Keratinocyte (primary cell): ENCODE measurements at places on chromosomes 2 and 18.

- DNase-seq = no peak
These were observed 97.3 kb downstream of the SPATS2L start for GRCh38 chr2:200403814-200404213.

GRCh38 chr2:95029898-95030341 is 4.4 kb downstream of the MAL start:
- no peak for DNase-seq

- DNase-seq = no peak
These were observed 15.4 kb upstream of the ATP6V1B1 start for GRCh38 chr2:70920367-70920715.

DNA sequence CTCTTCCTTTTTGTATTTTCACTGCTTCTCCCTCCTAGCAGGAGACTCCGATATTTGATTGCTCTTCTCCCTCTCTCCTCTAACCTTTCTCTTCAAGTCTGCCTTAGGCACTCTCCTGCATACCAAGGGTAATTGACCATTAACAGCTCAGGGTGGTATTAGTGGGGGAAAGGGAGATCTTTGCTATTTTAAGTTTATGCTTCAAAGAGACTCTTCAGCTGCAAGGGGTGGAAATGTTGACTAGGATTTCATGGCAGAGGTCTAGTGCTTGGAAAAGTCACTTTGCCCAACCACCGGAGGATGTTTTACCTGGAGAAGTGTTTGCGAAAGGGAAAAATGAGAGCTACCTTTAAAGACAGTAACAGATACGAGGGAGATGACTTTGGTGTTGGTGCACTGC is 453.7 kb downstream of the SLC4A3 start:
- DNase-seq = no peak

DNA sequence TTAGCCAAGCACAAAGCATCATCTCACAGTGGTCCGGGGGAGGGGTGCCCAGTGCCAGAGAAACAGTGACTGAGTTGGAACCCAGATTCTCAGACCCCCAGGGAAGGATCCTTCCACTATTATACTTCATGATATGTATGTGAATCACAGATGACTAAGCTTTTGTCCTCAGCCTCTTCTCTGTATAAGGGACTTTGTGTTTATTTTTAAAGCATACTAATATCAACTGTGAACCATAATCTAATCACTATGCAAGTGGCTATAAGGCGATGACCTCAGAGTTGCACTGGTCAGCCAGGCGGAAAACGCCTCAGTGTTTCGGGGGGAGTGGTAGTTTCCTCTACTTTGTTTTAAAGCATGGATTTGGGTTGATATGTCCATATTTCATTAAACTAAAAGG is 160.4 kb upstream of the TMEM200C start:
- no peak for DNase-seq

GRCh38 chr2:112140205-112140802 is 2.1 kb downstream of the FBLN7 start:
- DNase-seq = no peak

GRCh38 chr2:111705239-111705638 is 178.8 kb downstream of the ANAPC1 start:
- DNase-seq = no peak

DNA sequence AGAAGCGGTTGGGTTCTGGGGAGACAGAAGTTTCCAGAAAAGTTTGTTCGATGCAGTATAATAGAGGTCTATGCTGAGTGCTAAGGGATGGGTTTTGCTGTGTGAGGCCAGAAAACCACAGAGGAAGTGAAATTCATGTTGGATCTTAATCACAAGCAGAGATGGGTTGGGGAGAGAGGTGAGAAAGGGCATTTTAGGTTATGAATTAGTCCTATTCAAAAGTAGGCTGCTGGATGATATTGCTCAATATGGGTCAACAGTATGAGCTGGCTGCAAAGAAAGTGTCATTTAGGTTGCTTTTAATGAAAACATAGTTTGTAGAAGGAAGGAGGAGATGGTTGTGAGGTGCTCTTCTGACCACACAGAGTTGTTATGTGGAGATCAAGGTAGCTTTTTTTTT is 118.8 kb upstream of the LHCGR start:
- no peak for DNase-seq

- DNase-seq = no peak
These were observed 110.7 kb downstream of the XRCC5 start for GRCh38 chr2:216219861-216220260.

GRCh38 chr2:197938555-197938954 is 134.2 kb downstream of the PLCL1 start:
- DNase-seq = no peak

DNA sequence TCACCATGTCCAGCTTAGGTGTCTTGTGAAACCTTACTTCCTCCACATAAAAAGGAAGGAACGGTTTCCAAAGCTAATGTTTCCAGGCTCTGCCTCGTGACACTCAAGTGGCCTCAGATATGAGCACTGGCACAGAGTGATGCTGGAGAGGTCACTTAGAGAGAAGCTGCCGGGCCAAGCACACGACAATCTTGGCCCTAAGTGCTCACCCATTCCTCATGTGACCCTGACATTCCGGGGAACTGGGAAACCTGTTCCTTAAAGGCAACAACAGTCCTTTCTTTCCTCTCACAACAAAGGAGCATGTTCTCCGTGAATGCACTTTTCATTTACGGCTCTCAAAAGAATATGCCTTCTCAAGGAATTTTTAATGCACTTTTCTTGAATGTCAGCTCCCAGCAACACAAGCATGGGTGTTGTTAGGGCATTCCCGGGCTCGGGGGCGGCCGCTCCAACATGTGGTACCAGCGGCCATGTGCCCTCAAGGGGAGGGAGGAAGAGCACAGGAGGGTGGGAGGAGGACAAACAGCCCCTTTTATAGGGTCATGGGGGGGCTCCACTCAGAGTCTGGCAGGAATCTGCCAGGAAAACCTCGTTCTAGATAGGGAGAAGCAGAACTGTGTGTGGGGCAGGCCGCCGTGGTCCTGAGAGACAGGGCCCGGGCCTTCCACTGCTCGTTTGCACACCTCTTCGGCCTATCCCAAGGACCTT is 118.6 kb downstream of the MBP start:
- DNase-seq = no peak
